Activated CD4-positive, alpha-beta T cell treated with anti-CD3 and anti-CD28 coated beads for 24 hours (primary cell): ENCODE measurements at places on chromosomes 3 and 15.

GRCh38 chr15:50162969-50163718, 18.9 kb upstream of the SLC27A2 start:
- no peak for DNase-seq

DNA sequence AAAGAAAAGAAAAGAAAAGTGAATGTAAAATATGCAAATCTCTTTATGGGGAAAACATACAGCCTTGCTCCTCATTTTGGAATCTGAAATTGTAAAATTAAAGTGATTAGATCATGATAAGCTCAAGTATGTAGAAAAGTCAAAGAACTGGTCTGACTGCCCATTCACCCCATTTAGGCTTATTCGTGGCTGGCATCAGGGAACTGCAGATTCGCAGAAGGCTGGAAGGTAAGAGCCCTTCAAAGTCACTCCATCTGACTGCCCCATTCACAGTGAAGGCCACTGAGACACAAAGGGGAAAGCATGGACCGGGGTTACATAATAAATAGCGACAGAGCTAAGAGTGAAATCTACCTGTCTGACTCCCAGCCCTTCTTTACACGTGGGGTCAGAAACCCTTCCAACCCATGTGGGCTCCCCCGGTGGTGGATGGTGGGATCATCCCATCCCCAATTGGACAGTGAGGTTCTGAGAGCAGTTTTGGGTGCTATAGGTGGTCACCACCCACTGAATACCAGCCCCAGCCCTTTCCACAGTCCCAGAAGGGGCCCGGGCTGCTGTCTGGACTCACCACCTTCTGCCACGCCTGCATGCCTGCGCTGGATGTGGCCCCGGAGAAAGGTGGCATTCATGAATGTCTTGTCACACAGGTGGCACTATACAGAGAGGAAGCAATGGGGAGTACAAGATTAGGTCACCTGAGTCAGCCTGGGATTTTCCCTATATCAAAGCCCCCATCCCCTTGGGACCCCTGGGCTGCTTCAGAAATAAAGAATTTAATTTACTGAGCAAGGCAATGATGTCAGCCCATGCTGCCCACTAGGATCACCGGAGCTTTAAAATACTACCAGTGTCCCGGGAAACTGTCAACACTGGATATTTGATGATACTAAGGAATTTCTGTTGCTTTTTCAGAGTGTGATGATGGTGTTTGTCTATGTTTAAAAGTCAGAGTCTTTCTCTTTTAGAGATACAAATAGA, 17.9 kb downstream of the DZIP1L start:
- no peak for DNase-seq

- DNase-seq: peak; percentile 23
Measured at GRCh38 chr15:89556413-89557262, 18.6 kb upstream of the TICRR start.

DNA sequence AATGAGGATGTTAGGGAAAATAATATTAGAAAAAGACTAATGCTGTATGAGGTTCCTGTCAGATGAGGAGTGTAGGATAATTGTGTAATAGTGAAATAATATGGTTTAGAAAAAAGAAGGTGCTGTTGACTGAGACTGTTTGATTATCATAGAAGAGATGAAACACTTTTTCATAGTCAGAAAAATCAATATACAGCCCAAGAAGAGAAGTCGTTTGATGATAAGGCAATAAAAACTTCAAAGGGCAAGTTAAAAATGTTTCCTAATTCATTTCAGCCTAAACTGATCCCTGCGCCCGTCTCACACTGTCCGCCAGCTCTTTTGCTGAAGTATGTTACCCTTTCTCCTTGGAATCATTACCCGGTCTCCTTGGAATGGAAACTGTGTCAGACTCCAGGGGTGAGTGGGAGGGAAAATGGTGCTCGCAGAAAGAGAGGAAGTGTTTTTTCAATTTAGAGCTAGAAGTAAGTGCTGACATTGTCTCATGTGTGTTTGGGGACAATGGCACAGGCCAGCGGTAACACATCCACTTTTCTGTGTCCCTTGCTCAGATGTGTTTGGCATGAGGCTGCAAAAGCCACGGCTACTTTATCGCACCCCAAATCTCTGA, 23.6 kb downstream of the DUT start:
- DNase-seq: no peak

- no peak for DNase-seq
Measured at GRCh38 chr3:72492240-72492639, 356.0 kb downstream of the SHQ1 start.

GRCh38 chr3:126935756-126936509, 47.0 kb upstream of the PLXNA1 start:
- no peak for DNase-seq

- DNase-seq: no peak
Measured at GRCh38 chr3:60980342-60980692, 270.9 kb downstream of the FHIT start.
